BJ (cell line): ENCODE measurements at places on chromosomes 16 and 17.
A peak's percentile ranks its signal among the peaks of the same experiment; 100 is the strongest.

GRCh38 chr16:74560912-74561311 lies 46.0 kb downstream of the GLG1 start:
- no peak for DNase-seq

DNA sequence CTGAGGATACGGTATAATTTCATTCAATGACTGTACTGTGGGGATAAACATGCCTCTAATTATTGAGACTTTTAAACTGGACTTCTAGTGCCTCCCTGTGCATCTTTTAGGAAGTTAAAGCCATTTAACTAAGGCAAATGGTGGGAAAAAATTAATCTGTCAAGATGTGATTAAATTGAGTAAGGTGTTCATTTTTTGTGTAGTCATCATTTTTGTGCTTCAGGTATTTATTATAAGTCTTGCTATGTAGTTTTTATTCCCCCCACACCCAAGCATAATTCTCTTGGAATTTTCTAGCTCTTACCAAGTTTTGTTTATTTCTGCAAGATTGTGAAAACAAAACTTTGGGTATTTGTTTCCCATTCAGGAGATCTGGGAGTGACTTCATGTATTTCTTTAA lies 10.2 kb downstream of the TAF15 start:
- no peak for DNase-seq

GRCh38 chr17:36002631-36003030 lies 1.3 kb upstream of the CCL15 start:
- DNase-seq, result no peak

DNA sequence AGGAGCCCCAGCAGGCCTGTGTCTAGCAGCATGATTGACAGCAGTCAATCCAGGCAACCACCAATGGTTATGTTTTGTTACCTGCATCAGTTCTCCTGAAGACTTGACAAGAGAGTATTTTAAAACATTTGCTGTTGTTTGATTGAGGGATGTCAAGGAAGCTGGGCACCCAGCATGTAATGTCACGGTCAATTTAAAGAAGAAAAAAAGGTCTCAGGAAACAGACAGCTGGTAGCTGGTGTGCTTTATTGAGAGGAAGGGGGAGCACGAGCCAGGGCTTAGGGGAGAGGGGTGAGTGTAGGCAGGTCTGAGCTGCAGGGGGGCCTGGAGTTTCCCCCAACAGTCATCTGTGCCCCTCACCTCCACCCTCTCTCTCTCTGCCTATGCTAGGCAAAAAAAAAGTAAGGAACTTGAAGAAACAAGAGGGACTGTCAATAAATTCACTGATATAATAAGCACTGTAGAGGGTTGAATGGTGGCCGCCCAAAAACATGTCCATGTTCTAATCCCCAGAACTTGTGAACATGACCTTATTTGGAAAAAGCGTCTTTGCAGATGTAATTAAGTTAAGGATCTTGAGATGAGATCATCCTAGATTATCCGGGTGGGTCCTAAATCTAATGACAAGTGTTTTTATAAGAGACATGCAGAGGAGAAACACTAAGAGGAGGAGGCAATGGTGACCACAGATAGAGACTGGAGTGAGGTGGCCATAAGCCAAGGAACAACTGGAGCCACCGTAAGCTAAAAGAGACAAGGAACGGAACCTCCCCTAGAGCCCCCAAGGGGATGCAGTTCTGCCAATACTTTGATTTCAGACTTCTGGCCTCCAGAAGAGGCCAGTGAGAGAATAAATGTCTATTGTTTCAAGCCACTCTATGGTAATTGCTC lies 14.5 kb downstream of the TSPOAP1 start:
- DNase-seq, result no peak

DNA sequence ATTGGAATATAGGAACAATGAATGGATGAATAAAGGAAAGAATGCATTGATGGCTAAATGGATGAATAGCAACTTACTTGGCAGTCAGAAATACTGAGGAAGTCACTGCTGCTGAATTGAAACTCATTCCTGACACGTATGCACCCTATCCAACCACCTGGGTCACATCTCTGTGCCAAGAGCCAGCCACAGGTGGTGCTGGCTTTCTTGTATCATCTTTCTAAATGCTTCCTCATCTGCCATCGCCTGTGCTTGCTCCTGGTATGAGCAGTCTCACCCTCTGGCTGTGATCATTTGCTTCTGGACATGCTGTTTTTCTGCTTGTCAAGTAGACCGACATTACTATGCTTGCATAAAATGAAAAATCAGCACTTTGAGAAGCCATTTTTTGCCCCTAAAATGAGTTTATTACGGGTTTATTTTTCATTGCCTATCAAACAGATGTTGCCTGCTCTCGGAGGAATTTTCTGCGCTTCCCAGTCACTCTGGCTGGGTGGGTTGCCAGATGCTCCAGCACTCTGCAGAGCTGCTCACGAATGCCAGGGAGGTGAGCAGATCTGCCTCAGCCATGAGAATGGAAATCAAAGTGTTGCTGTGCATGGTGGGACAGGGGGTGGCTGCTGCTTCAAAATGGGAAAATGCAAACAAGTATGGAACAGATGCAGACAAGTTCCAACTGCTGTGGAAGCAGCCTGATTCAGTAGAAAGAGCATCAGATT lies 1349.6 kb upstream of the CDH8 start:
- no peak for DNase-seq

GRCh38 chr17:72862276-72862999 lies 230.1 kb downstream of the SLC39A11 start:
- no peak for DNase-seq

DNA sequence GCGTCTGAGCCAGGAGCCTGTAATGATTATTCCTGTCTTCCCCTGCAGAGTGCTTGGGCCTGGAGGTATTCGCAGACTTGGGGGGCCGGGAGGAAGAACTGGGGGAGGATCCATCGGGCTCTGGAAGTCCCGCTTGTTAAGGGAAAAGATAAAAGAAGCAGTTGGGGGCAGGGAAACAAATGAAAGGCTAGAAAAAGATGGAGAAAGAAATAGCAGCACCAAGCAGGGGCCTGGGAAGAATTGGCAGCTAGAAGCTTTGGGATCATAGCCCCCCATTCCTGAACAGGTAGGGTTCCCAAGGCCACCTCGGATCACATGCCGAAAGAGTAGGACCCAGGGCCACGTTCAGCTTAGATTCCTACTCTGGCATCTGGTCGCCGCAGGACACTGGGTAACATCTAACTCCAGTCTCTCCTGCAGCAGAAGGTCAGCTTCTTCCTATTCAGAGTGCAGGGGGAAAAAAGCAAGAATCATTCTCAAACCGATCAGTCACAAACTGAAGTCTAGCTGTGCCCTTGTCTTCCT lies 23.6 kb downstream of the ADAM11 start:
- no peak for DNase-seq

GRCh38 chr17:62597920-62598319 lies 29.6 kb upstream of the MRC2 start:
- peak; percentile 71 for DNase-seq

- DNase-seq, result no peak
Measured at GRCh38 chr16:67846063-67846319, 742 bp upstream of the NUTF2 start.

- DNase-seq, result no peak
Measured at GRCh38 chr16:10240854-10241613, 58.8 kb upstream of the GRIN2A start.

DNA sequence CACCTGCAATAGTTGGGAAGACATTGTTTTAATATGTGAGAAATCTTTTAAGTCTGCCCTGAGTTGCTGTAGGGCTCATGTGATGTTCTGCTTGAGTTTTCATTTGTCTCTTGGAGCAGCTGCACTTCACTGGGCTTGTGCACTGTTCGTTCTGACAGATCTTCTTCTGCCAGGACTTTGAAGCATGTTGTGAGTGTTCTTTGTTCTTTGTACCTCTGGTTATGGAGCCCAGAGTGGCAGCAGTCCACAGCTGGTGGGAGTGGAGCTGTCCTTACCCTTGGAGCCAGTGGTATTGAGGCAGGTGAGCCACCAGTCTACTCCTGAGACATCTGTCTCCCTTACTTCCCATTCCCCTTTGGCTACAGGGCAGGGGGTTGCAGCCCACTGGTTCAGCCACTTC lies 64.6 kb downstream of the GNAO1 start:
- no peak for DNase-seq

GRCh38 chr17:60422162-60422665 lies at the start of gene CHCT1:
CHCT1 (plus strand) TSS chr17:60422489; CDS start chr17:60422593, 104 bp downstream.
- no peak for DNase-seq

GRCh38 chr17:75652934-75653549 lies 13.9 kb downstream of the RECQL5 start:
- DNase-seq, result no peak

- DNase-seq, result no peak
Measured at GRCh38 chr16:77064037-77064436, 127.0 kb upstream of the MON1B start.

DNA sequence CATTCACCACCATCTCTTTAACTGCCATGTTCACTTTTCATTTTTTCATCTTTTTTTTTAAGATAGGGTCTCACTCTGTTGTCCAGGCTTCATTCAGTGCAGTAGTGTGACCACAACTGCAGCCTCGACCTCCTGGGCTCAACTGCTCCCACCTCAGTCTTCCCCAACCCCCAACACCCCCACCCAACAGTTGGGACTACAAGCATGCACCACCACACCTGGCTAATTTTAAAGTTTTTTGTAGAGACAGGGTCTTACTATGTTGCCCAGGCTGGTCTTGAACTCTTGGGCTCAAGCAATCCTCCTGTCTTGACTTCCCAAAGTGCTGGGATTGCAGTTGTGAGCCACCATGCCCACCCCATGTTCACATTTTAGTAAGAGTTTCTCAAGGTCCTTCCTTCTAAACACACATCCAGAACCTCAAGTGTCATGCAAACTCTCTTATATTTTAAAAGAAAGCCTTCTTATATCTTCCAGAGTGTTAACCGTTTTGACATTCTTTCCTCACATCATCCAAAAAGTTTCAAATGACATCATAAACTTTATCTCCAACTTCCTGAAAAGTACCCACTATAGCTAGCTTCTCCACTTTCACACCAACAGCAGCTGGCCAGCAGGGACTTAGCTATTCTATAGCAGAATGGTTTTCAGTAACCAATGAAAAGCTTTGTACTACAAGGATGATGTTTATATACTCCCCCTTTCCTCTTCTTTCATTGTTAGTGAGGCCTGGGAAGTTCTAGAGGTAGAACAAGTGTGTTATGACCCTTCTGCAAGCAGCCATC lies 49.3 kb downstream of the TRAF4 start:
- no peak for DNase-seq

DNA sequence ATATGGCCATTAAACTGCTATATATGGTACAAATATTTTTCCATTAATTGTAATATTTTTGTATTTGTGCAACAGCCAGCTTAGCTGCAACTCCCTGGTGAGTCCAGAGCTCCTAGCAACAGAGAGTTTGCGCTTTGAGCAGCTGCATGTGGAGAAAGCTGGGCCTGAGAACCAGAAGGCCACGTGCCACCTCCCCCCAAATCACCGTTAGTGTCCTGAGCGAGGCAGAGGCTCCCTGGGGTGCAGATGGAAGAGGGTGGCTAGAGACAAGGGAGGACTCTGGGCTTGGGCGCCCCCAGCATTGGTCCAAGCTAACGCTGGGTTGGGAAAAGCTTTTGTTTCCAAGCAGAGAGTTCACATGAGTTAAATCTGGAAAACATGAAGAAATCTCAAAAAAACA lies 41.6 kb downstream of the HSBP1 start:
- no peak for DNase-seq

GRCh38 chr17:6701719-6702118 lies 11.4 kb downstream of the SLC13A5 start:
- DNase-seq, result no peak

GRCh38 chr17:46150216-46150963 lies 42.8 kb downstream of the KANSL1 start:
- DNase-seq, result no peak

GRCh38 chr16:5490499-5490898 lies 392.9 kb upstream of the EEF2KMT start:
- DNase-seq, result no peak

GRCh38 chr16:84816023-84816422 lies 3.8 kb upstream of the CRISPLD2 start:
- no peak for DNase-seq

DNA sequence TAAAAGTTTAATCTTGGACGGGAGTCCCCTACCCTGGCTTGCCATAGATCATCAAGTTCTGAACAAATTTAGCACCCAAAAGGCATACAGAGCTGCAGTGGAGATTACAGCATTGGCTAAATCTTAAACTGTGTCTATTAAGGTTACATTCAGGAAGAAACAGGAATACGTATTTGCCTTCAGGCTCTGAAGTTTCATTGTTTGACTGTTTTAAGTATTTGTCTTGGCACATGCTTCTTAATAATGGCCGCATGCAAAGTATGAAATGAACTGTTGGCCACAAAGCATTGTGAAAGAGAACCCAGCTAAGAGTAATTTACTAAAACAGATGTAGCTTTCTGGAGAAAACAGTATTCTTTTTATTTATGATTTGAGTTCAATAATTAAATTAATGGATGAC lies 63.9 kb upstream of the CNEP1R1 start:
- peak; percentile 10 for DNase-seq

- DNase-seq, result peak; percentile 51
Measured at GRCh38 chr16:54135361-54136275, 151.0 kb downstream of the IRX3 start.

- DNase-seq, result no peak
Measured at GRCh38 chr16:65373097-65373496, 251.2 kb upstream of the CDH11 start.

DNA sequence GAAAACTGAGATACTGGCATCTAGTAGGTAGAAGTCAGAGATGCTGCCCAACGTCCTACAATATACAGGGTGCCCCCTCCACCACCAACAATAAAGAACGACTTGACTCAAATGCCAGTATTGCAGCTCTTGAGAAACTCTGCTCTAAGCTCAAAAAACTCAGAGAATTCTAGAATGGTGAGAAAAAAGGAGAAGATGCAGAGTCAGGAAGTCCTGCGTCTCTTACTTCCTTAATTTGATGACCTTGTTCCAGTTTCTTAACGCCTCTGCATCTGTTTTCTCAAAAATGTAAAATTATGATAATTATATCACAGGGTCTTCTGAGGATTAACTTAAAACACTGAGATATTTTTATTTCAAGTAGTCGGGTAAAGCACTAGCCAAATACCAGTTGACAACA lies 1.7 kb upstream of the HSBP1 start:
- DNase-seq, result no peak

- no peak for DNase-seq
Measured at GRCh38 chr16:86351041-86351784, 159.1 kb upstream of the FOXF1 start.

DNA sequence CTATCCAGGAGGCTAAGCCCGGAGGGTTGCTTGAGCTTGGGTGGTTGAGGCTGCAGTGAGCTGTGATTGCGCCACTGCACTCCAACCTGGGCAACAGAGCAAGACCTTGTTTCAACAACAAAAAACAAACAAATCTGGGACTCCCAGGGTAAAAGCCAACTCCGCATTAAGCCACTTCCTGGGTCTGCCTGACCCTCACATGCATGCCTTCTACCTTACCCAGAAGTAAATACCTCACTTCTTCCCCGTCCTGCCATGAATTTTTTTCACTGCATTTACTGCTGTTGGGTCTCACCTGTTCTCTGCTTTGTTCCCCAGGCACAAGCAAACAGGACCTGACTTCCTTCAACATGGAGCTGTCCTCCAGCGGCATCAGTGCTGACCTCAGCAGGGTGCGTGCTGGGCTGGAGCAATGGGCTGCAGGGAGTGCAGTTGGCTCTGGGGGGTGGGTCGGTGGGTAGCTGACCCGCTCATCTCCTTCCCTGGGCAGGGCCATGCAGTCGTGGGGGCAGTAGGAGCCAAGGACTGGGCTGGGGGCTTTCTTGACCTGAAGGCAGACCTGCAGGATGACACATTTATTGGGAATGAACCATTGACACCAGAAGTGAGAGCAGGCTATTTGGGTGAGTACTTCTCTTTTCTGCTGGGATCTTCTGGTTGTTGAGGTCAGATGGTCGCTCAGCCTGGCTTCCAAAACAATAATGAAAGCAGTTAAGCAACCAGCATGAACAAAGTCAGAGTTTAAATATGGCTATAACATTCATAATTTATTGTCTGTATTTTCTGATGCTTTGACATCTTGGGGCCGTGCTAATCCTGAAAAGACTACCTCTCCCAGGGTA lies 16.4 kb downstream of the ITGAL start:
- no peak for DNase-seq
